D341Med (cell line): ENCODE measurements at places on chromosomes 2 and 18.

DNA sequence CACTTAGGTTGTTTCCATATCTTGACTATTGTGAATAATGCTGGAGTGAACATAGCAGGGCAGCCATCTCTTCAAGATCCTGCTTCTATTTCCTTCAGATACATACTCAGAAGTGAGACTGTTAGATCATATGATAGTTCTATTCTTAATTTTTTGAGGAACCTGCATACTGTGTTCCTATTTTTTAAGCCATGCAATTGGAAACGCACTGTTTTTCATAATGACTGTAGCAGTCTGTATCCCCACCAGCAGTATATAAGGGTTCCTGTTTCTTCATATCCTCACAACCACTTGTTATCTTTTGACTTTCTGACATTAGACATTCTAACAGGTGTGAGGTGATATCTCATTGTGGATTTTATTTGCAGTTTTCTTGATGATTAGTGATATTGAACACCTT is 15.5 kb downstream of the NEURL3 start:
- no peak for DNase-seq

DNA sequence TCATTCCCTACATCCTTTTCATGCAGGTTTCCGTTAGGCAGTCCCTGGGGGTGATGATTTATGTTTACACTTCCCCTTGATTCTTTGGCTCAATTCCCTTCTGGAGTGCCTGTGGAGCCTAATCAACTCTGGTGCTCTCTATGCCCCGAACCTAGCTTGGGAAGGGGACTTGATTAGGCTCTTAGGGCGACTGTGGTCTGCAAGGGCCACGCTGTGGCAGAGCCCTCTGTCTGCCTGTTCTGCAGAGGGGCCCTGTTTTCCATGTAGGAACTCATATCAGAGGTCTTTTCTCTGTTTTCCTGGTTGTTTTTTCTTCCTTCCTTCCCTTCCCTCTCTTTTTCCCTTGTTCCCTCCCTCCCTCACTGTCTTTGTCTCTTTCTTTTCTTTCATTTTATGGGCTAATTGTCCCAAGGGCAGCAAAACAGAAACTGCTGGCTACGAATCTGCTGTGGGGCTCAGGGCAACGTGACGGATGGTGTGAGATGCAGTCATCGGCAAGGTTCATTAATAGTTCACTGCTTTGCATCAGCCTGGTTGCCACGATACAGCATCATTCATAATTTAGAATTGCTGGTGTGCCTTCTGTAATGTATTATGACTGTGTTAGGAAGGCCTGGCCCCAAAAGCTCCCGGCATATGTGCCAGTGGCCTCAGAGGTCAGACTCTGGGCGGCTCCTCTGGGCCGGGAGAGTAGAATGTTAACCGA is 134.5 kb downstream of the NAPG start:
- no peak for DNase-seq

DNA sequence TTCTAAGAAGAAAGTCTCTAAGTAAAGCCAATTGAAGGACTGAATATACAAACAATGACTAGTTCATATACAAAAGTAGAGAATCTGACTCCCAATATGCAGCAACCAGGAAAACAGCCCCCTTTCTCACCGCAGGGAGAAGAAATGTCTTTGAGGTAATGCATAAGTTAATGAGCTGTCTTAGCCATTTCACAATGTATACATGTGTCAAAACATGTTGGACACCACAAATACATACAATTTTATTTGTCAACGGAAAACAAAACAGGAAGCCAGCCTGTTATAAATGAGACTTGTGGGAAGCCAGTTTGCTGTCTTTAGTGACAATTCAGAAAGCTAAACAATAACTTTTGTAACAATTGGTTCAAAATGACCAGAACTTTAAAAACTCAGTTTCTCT is 389.2 kb downstream of the CBLN2 start:
- no peak for DNase-seq

DNA sequence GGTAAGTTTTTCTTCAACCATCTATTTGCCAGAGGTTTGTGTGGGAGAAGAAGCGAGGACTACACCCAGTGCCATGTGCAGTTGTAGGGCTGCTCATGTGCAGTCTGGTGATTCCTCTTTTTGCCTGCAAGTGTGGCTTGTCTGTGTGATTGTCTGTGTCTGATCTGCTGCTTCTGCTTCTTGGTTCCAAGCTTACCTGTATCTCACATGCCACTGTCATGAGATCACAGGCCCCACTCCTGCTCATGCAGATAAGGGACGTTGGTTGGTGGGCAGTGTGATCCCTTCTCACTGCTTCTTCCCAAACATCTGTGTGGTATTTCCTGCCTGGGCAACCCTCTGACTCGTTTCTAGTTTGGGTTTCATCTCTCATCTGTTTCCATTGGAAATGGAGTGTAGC is 27.1 kb downstream of the RRM2 start:
- DNase-seq: no peak

GRCh38 chr2:20042531-20042930 is 8.9 kb downstream of the LAPTM4A start:
- DNase-seq: no peak

- no peak for DNase-seq
Observed at GRCh38 chr18:598124-598589, 1.4 kb downstream of the CLUL1 start.

DNA sequence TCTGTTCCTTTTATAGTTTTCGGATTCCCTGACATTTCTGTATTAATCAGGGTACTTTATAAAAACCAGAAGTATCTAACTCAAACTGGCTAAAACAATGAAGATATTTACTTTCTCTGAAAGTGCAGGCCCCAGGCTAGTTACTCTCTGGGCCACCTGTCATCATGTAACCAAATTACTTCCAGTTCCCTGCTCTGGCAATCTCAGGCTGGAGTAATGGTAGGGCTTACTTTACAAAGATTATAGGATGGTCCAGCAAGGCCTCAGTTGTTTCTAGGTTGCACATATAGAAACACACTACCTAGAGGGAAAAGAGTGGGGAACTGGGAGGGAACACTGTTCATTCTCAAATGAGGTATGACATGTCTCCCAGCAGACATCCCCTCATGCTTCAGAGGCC is 74.8 kb downstream of the CHST9 start:
- DNase-seq: no peak

GRCh38 chr2:102412199-102412598 is 10.8 kb upstream of the IL18RAP start:
- no peak for DNase-seq

- no peak for DNase-seq
Observed at GRCh38 chr2:46800218-46800617, 115.4 kb downstream of the MCFD2 start.

- no peak for DNase-seq
Observed at GRCh38 chr2:216018709-216019108, 5.4 kb upstream of the MREG start.

DNA sequence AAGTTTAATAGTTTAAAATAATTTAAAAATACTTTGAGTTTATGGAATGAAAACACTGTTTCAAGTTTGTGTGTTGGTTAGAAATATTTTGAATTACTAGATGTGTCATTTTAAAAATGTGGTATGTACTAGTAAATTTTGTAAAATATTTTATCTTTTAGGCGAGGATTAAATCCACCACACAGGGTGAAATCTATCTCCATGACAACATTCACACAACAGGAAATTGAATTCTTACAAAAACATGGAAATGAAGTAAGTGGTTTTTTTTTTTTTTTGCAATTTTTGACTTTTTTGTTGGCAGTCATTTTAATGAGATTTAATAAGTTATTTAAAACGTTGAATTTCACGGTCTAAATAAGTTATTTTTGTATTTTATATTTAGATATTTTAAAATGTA is 19.4 kb downstream of the AGFG1 start:
- no peak for DNase-seq

DNA sequence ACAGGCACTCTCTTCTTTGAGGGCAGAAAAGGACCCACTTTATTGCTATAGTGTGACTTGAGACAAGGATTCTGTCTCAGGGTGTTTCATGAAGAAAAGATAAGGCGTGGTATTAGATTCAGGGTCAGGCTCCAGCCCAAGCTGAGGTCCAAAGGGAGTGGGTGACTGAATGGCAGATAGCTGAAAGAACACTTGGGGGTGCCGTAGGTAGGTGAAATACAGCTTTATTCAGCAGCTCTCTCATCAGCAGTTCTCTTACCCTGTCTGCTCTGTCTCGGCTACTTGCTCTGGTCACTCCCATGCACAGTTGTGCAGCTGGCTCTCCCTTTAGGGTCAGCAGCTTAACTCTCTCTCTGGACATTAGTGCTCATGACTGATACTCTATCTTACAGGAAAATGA is 379.9 kb downstream of the LPIN1 start:
- no peak for DNase-seq
